ENCODE measurements at places on chromosomes 3 and 15. TPM values are rescaled to one million over a fixed set of nuclear protein-coding genes. Genes with fewer than 3 reads are reported as not detected.
A peak's percentile ranks its signal among the peaks of the same experiment; 100 is the strongest.

- H3K4me3 ChIP-seq = no peak overlapping the region
- H3K4me1 ChIP-seq = peaks cover 35% of the 10 kb centered on the region
- no peak for DNase-seq
- H3K27ac ChIP-seq = no peak overlapping the region
- H3K27me3 ChIP-seq = no peaks in the 10 kb centered on the region
These were observed 40.0 kb downstream of the CTXND1 start for GRCh38 chr15:80211976-80212375.

- H3K4me3 ChIP-seq = no peak overlapping the region
- DNase-seq = peak; percentile 86
- H3K27me3 ChIP-seq = no peaks in the 10 kb centered on the region
- peaks cover 46% of the 10 kb centered on the region for H3K4me1 ChIP-seq
- H3K27ac ChIP-seq = peak overlapping the region; percentile 30
- no peaks in the 10 kb centered on the region for H3K36me3 ChIP-seq
These were observed 112.0 kb upstream of the HACD2 start for GRCh38 chr3:123696808-123697207.

- H3K27me3 ChIP-seq = peaks cover 6% of the 10 kb centered on the region
- no peak for DNase-seq
- H3K36me3 ChIP-seq = no peaks in the 10 kb centered on the region
- no peak overlapping the region for H3K4me3 ChIP-seq
These were observed 15.3 kb downstream of the ZBTB47 start for GRCh38 chr3:42668793-42669217.

- DNase-seq = no peak
- peaks cover under 1% of the 10 kb centered on the region for H3K27me3 ChIP-seq
- no peaks in the 10 kb centered on the region for H3K36me3 ChIP-seq
- no peak overlapping the region for H3K4me3 ChIP-seq
These were observed 10.5 kb upstream of the PRKCD start for GRCh38 chr3:53150247-53151085.

The DPPA4 gene
- polyA plus RNA-seq = 1.3 TPM

The RAB7A gene
- polyA plus RNA-seq = 198 TPM

The ARRDC4 gene
- 83.1 TPM for polyA plus RNA-seq

Measured in large intestine (tissue), 12 donors.